ENCODE measurements at places on chromosomes 3 and 15. TPM values are rescaled to one million over a fixed set of nuclear protein-coding genes. Genes with fewer than 3 reads are reported as not detected.

The GAP43 gene
- 144 TPM for total RNA-seq

The HRH1 gene
- 21.3 TPM for total RNA-seq

GRCh38 chr15:85361323-85361722, 19.1 kb upstream of the AKAP13 start:
- H3K27ac ChIP-seq, result no peak overlapping the region
- H3K27me3 ChIP-seq, result no peaks in the 10 kb centered on the region
- no peaks in the 10 kb centered on the region for H3K4me1 ChIP-seq
- H3K36me3 ChIP-seq, result no peaks in the 10 kb centered on the region

- H3K36me3 ChIP-seq, result no peaks in the 10 kb centered on the region
- no peak overlapping the region for H3K4me3 ChIP-seq
- DNase-seq, result no peak
- H3K27me3 ChIP-seq, result no peaks in the 10 kb centered on the region
- no peaks in the 10 kb centered on the region for H3K4me1 ChIP-seq
Observed at GRCh38 chr3:53420831-53421230, 73.5 kb upstream of the DCP1A start.

- no peak for DNase-seq
- H3K36me3 ChIP-seq, result no peaks in the 10 kb centered on the region
Observed at GRCh38 chr15:31461911-31462480, 135.4 kb downstream of the KLF13 start.

DNA sequence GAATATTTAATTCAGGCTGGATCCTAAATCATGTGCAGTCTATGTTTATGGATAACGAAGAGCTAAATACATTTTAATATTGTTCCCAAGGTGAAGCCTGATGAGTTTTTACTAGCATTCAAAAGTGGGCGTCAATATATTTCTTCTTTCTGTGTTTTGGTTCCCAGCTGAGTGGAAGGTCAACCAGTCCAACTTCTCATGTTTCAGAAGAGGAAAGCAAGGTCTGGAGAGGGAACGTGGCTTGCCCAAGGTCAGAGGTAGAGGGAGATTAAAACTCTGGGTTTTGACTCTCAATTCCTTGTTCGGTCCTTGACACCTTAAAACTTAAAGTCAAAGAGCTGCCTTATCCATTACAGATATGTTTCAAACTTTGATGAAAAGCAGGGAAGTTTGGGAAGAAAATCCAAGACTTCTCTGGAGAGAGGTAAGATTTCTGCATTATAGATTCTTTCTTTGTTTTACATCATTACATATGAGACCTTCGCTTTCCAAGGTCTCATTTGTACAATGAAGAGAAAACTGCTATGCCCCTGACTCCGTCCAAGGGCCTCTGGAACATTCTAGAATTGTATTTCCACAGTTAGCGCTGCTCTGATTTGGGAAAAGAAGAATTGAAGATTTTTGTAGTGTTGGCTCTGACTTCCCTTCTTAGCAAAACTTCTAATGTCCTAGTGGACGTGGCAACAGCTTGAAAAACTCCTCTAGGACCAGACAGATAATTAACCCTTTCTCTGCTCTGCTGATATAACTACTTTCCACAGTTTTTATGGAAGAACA, 57.7 kb upstream of the HES1 start:
- peaks cover 31% of the 10 kb centered on the region for H3K4me1 ChIP-seq
- DNase-seq, result no peak
- H3K27me3 ChIP-seq, result peaks cover 15% of the 10 kb centered on the region
- H3K27ac ChIP-seq, result no peak overlapping the region

The IRAK2 gene
- total RNA-seq, result 2.6 TPM

GRCh38 chr3:132507657-132508056, 89.4 kb upstream of the ACKR4 start:
- no peak overlapping the region for H3K27ac ChIP-seq
- H3K27me3 ChIP-seq, result no peaks in the 10 kb centered on the region
- no peak for DNase-seq

GRCh38 chr3:171825222-171825828, 15.0 kb upstream of the PLD1 start:
- no peak overlapping the region for H3K4me3 ChIP-seq
- H3K27ac ChIP-seq, result no peak overlapping the region
- DNase-seq, result no peak

Data from spinal cord (tissue), 10 donors.